Neural crest cell (in vitro differentiated cells): ENCODE measurements at places on chromosomes 3 and 15. TPM values are rescaled to one million over a fixed set of nuclear protein-coding genes. Genes with fewer than 3 reads are reported as not detected.

DNA sequence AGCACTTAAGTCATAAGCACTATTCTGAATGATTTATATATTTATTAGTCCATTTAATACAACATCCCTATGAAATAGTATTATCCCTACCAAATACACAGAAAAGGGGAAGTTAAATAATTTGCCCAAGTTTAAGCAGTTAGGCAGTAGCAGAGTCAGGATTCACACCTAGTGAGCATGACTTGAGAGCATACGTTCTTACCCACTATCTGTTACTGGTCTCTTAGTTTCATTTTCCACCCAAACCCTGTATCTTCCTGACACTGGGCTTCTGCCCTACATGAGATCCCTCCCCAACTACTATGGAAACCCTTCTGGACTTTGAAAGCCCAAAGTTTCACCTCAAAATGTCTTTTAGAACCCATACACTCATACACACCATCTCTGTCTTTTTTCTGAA is 4.4 kb upstream of the ATOSA start:
- DNase-seq = no peak

The MASP1 gene
- 0.58 and 1.4 TPM in 2 replicates for total RNA-seq

- no peak for DNase-seq
Observed at GRCh38 chr3:55203006-55203405, 275.1 kb upstream of the LRTM1 start.

DNA sequence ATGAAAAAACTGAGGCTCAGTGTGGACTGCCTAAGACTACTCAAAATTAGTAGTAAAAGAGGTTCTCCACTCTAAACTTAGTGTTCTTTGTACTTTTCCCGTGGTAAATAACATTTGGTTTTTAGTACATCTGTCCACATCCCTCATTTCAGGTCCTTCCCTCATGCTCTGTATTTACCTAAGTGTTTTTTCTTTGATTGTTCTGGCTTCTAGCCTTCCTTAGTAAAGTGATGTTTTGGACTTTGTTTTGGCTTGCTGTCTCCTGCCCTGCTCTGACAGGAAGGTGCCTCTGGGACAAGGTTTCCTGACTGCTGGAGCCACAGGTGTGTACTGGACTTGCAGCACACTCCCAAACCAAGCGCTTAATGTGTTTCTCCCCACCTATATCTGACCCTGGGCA is 29.9 kb upstream of the ALDH1A2 start:
- no peak for DNase-seq

GRCh38 chr3:152703245-152703890 is 131.6 kb upstream of the P2RY1 start:
- DNase-seq = no peak

The RBMS3 gene
- 34.5 and 35.4 TPM in 2 replicates for total RNA-seq

DNA sequence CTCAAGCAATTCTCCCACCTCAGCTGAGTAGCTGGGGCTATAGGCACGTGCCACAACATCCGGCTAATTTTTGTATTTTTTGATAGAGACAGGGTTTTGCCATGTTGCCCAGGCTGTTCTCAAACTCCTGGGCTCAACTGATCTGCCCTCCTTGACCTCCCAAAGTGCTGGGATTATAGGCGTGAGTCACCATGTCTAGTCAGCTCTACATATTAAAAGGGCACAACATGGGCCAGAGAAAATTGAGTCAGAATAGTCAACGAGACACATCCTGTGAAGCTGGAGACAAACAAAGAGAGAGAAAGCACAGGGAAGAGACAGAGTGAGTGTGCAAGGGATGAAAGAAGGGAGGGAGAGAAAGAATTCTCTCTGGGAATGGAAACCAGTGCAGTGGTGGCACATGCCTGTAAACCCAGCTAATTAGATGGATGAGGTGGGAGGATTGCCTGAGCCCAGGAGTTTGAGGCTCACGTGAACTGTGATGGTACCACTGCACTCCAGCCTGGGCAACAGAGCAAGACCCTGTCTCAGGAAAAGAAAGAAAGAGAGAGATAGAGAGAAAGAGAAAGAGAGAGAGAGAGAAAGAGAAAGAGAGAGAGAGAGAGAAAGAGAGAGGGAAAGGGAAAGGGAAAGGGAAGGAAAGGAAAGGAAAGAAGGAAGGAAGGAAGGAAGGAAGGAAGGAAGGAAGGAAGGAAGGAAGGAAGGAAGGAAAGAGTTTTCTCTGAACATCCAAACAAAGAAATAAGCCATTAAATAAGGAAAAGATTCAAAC is 107.2 kb upstream of the SLC25A36 start:
- no peak for DNase-seq

The ANKRD63 gene
- not detected in 2 replicates for total RNA-seq

GRCh38 chr3:4664412-4664811 is 171.3 kb downstream of the ITPR1 start:
- no peak for DNase-seq

DNA sequence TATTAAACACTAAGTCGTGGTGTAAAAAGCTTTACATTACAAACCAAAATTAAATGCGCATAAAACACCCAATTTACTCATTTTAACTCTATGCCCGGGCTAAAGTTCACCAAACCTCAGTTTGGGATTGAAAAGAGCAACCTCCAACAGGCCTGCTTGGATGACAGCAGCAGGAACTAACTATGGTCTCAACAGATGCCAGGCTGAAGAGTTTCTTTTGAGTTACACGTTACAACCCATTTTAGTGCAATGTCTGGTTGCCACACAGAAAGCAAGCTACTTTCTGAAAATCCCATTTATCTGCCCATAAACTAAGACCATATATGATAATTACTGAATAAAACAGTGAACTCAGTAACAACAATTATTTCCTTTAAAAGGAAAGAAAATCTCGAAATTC is 2.2 kb downstream of the SATB1 start:
- no peak for DNase-seq

DNA sequence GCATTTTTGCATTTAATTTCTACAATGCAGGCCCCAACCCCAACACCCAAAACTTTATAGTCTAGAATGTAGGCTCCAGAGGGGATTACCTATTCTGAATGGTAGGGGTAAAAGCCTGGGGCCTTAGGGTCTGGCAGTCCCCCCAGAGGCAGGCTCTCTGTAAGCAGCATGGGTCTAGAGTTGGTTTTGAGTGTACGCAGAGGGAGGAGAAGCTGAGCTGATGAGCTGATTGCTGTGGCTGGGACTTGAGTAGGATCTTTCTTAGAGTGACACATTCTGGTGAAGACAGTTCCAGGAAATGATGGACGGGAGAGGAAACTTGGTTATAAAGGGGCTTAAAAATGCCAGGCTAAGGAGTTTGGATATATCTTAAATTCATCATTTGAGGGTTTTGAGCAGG is 2.1 kb downstream of the LPP start:
- no peak for DNase-seq

The CRYGS gene
- 4.3 and 4.7 TPM in 2 replicates for total RNA-seq

The LRRC31 gene
- not detected in 2 replicates for total RNA-seq

GRCh38 chr3:33149342-33149741 is 35.5 kb downstream of the CRTAP start:
- no peak for DNase-seq

GRCh38 chr3:115549071-115549470 is 74.2 kb upstream of the GAP43 start:
- no peak for DNase-seq

- DNase-seq = no peak
Observed at GRCh38 chr15:99925661-99926461, 192.6 kb upstream of the LYSMD4 start.
